Stimulated activated CD4-positive, alpha-beta T cell treated with anti-CD3 and anti-CD28 coated beads, Interleukin-1b, Interleukin-23, amount 100 ng/mL, for 24 hours (primary cell): ENCODE measurements at places on chromosomes 4 and X.

- DNase-seq = no peak
Measured at GRCh38 chr4:95835672-95836071, 4.2 kb upstream of the PDHA2 start.

DNA sequence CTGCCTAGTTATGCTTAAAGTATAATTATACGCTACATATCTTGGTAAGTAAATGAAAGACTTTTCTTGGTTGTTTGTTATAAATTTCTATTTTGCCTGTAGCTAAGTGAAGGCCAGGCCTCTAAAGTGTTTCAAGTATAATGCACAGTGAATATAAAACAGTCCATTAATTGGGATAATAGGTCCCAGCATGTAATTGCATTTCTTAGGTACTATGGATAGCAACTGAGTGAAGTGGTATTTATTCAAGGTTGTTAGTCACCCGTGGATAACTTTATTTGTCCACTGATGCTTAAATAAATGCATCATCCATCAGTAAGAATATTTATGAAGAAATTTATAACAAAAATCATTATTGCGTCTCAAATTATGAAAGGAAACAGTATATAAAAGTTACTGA, 59.1 kb downstream of the TEX13C start:
- no peak for DNase-seq

- no peak for DNase-seq
Measured at GRCh38 chr4:1478766-1479355, 72.6 kb upstream of the NKX1-1 start.

DNA sequence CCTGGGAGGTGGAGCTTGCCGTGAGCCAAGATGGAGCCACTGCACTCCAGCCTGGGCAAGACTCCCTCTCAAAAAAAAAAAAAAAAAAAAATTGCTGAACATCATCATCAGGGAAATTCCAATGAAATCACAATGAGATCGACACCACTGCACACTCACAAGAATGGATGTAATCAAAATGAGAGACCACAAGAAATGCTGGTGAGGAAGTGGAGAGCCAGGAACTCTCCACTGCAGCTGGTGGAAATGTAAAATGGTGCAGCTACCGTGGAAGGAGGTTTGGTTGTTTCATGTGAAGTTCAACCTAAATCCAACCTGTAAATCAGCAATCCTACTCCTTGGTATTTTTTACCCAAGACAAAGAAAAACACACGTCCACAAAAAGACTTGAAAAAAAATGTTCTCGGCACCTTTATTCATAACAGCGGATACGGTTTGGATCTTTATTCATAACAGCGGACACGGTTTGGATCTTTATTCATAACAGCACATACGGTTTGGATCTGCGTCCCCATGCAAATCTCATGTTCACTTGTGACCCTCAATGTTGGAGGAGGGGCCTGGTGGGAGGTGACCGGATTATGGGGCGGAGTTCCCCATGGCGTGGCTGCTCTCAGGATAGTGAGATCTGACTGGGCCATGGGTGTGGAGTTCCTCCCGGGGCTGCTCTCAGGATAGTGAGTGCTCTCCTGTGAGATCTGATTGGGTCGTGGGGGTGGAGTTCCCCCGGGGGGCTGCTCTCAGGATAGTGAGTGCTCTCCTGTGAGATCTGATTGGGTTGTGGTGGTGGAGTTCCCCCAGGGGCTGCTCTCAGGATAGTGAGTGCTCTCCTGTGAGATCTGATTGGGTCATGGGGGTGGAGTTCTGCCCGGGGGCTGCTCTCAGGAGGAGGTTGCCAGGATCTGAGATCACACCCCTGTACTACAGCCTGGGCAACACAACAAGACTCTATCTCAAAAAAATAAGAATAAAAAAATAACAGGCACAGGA, 7.7 kb downstream of the GAK start:
- DNase-seq = no peak

DNA sequence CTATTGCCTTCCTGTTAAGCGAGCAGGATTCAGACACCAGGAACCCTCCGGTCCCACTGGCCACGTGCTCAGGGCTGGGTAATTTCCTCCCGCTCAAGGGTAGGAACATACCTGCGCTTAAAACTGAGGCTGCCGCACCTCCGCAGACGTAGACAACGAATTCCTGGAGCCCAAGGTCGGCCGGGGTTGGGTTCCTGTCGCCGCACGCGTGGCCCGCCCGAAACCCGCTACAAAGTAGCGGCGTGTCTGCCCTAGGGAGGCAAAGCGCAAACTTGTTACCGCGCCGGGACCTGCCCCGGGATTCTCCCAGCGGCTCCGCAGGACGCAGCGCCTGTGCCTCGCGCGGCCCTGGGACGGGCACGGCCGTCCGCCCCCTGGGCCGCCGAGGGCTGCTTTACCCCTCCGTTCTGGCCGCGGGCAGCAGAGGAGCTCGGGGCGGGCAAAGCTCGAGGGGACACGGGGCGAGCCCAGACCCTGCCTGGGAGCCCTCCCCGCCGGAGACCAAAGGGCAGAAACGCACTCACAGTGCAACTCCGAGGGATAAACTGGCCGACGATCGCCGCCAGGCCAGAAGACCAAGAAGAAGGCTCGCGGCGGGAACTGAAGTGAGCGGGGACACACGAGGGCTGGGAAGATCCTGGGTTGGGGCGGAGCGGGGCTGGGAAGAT, at the start of gene ERVMER34-1:
ERVMER34-1 (minus strand) TSS at position 607 of the 668 bp plus-strand sequence. CDS start 5,905 bp downstream, outside the sequence.
- no peak for DNase-seq

DNA sequence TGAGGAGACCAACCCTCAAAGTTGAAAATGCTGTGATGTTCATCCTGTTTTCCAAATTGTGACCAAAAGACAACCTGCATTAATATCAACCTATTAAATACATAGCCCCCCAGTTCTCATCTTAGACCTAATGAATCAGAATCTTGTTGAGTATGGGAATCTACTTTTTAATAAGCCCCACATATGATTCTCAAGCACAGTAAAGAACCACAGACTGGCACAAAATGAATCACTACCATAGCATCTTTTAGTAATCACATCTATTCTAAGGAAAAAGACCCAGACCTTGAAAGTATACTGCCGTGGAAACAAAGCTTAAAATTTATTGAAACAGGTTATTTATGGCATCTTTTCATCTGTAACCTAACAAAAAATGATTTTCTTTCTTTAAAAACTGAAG, 152.9 kb downstream of the STPG2 start:
- DNase-seq = no peak

DNA sequence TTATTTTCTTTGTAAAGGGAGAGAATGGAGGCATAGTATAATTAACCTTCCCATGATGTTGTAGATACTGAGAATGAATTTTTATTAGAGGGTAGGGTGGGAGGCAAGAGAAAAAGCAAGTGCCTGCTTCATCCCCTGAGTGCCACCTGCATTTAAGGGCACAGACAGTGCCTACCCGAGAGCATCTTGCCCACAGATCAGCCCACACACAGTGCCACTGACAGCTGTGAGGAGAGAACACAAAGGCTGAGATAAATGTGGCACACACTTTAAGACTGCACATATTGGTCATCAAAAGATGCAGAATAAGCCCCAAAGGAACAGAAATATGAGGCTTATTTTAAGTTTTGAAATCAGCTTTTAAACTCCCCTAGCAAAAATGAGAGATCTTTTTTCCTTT, 250.8 kb downstream of the SLC39A8 start:
- no peak for DNase-seq

DNA sequence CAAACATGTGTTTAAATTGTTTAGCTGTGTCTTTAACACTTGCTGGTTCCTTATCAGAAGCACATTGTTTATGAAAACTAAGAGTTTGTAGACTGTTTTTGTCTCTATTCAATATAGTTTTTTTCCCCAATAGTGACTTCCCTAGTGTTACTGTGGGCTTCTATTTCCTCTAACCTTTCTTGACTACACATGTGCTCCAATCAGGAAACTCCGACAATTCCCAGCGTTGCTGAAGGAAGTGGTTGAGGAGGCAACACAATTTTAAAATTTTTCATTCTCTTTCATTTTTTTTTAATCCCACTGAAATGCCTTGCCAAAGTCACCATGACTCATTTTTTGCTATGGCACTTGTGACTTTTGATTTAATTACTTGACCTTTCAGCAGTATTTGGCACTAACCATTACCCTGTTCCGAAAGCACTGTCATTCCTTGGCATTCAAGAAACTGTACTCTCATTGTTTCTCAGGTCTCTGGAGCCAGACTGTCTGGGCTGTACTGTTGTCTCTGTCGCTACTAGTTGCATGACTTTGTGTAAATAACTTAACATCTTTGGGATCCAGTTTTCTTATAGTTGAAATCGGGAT, 67.6 kb upstream of the FREM3 start:
- DNase-seq = no peak

- DNase-seq = no peak
Measured at GRCh38 chrX:16491461-16491860, 158.5 kb upstream of the S100G start.

DNA sequence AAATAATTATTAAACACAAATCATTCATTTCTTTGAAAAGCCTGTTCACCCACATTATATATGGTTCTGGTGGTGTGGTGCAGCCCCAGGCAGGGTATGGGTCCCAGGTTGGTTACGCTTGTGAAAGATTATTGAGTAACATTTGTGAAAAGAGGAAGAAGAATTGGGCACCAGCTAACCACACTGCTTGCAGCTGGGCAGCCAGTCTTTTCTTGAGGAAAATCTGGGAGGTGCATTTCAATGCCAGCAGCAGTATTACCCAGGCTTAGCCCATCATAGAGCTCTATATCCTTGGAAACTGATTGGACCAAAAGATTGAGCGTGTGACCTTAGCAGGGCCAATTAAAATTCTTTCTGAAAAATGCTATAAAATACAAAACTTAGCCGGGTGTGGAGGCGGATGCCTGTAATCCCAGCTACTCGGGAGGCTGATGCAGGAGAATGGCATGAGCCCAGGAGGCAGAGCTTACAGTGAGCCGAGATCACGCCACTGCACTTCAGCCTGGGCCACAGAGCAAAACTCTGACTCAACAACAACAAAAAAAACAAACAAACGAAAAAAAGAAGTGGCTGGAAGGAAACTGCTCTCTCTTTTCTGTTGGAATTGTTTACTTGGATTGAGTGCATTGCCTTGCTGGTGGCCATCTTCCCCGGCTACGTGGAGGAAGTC, 9.7 kb upstream of the PLAC8 start:
- no peak for DNase-seq

GRCh38 chrX:71454222-71454621, 78.7 kb upstream of the OGT start:
- no peak for DNase-seq

- no peak for DNase-seq
Measured at GRCh38 chr4:137804906-137805495, 272.7 kb upstream of the PCDH18 start.

- DNase-seq = no peak
Measured at GRCh38 chr4:3343358-3343757, 50.5 kb downstream of the RGS12 start.

- no peak for DNase-seq
Measured at GRCh38 chrX:16869393-16870094, 618 bp downstream of the RBBP7 start.

- no peak for DNase-seq
Measured at GRCh38 chr4:187480146-187481145, 515.1 kb upstream of the ZFP42 start.

- DNase-seq = peak; percentile 26
Measured at GRCh38 chrX:72018277-72019112, 107.8 kb downstream of the NHSL2 start.

GRCh38 chr4:4754641-4755040, 104.8 kb upstream of the MSX1 start:
- DNase-seq = no peak

DNA sequence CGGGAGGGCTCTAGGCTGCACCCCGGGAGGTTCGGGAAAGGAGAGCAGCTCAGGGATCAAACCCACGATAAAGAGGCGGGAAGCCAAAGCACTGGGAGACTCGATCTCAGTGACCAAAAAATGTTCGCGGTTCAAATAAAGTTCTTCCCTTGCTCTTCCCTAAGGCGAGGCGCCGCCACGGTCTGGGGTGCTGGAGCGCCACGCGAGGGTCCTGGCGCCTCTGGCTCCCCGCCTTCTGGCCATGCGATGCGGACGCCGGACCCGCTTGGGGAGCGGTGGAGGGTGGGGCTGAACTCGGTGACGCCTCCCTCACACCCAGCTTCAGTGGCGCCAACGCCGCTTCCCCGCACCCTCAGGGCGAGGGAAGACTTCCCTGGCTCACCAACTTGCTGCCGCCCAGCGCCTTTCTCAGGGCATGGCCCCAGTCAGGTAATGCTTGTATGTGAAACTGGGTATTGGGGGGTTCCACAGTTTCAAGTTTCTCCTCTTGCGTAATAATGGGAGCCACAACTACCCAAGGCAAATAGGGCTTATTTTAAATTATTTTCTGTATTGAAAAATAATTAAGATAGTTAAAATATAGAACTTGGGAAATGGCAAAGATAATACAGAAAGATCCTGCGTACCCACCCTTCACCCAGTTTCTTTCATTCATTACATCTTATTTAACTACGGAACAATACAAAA, at the start of gene QRFPR:
QRFPR (minus strand) TSS at position 243 of the 687 bp plus-strand sequence. CDS start 371 bp downstream, outside the sequence.
- no peak for DNase-seq

DNA sequence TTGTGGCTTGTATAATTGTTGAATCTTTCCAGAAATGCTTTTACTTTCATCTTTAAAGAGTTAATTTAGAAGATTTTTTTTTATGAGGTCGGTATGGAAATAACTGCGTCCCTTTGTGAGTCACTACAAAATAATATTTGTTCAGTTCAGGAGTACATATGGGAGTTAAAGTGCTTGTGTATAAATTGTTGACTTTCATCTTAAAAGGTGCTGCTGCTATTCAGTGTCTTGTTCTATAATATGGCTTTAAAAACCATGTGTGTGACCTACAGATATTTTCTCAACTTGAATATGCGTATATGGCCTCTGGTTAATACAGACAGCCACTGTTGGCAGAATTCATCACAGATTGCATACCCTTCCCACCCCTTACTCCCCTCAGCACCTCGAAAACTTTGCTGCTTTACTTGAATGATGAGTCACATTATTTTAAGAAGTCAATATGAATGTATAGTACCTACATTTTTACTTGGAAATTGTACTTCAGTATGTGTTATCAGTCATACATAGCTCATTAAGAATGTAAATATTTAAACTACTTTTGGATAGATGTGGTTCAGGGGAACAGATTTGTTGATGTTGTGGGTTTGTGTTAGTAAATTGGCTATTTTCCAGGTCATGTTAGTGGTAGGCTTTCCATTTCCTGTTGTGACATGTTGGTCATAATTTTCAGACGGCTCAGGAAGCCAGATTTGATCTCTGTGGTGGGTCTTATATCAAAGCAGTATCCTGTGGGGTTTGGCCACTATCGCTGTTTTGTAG, 1.5 kb downstream of the CLCN3 start:
- no peak for DNase-seq

GRCh38 chr4:6688879-6689505, 4.7 kb upstream of the S100P start:
- peak; percentile 69 for DNase-seq
